Natural killer cell treated with Interleukin-12 subunit alpha and Interleukin-12 subunit beta and Interleukin-15 and Interleukin-18, amount 100 ng/mL, for 72 hours (primary cell): ENCODE measurements at places on chromosomes 11 and 22. TPM values are rescaled to one million over a fixed set of nuclear protein-coding genes. Genes with fewer than 3 reads are reported as not detected.

DNA sequence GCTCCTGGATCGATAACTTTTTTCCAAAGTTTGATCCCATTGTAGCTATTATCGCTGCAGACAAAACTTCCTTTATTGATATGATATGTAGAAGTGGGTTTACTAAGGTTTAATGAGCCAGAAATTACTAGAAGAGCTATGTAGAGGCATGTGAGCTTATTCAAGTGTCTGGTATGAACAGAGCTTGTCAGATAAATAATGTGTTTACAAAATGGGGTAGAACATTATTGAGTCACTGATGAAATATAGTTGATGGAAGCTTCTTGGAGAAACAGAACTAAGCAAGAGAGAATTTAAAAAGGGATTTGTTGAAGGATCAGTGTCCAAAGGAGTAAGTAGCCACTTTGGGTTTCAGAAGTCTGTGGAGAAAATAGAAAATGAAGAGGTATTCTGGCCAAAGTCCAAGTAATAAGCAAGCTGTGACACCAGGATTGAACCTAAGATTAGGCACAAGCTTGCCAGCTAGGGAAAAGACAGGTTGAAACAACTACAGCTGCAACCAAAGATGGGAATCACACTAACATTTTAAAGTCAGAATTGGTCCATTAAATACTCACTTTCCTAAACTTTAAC lies 104.3 kb downstream of the MAML2 start:
- peaks cover 31% of the 10 kb centered on the region for H3K4me1 ChIP-seq
- H3K27me3 ChIP-seq, result no peaks in the 10 kb centered on the region
- H3K4me3 ChIP-seq, result no peak overlapping the region
- H3K36me3 ChIP-seq, result no peaks in the 10 kb centered on the region
- DNase-seq, result no peak
- H3K27ac ChIP-seq, result no peak overlapping the region

GRCh38 chr11:44268614-44269080 lies 41.3 kb downstream of the ALX4 start:
- no peak overlapping the region for H3K4me3 ChIP-seq
- no peak overlapping the region for H3K27ac ChIP-seq
- no peaks in the 10 kb centered on the region for H3K4me1 ChIP-seq
- peak; percentile 22 for DNase-seq
- H3K36me3 ChIP-seq, result no peaks in the 10 kb centered on the region

DNA sequence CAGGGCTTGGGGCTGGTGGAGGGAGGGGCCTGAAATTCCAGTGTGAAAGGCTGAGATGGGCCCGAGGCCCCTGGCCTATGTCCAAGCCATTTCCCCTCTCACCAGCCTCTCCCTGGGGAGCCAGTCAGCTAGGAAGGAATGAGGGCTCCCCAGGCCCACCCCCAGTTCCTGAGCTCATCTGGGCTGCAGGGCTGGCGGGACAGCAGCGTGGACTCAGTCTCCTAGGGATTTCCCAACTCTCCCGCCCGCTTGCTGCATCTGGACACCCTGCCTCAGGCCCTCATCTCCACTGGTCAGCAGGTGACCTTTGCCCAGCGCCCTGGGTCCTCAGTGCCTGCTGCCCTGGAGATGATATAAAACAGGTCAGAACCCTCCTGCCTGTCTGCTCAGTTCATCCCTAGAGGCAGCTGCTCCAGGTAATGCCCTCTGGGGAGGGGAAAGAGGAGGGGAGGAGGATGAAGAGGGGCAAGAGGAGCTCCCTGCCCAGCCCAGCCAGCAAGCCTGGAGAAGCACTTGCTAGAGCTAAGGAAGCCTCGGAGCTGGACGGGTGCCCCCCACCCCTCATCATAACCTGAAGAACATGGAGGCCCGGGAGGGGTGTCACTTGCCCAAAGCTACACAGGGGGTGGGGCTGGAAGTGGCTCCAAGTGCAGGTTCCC lies at the start of gene APOC3:
Gene APOC3, plus strand, starts transcription at position 383 of the 659 bp plus-strand sequence. CDS start 676 bp downstream, outside the sequence.
- no peak within 1 kb of the TSS for H3K4me3 ChIP-seq
- H3K4me1 ChIP-seq, result peaks cover under 1% of the 10 kb centered on the region
- peak; percentile 49 for DNase-seq

DNA sequence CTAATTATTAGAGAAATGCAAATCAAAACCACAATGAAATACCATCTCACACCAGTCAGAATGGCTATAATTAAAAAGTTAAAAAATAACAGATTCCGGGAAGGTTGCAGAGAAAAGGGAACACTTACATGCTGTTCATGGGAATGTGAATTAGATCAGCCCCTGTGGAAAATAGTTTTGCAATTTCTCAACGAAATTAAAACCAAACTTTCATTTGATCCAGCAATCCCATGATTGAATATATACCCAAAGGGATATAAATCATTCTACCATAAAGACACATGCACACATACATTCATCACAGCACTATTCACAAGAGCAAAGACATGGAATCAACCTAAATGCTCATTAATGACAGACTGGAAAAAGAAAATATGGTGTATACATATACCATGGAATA lies 32.5 kb downstream of the NOX4 start:
- DNase-seq, result no peak
- H3K4me1 ChIP-seq, result no peaks in the 10 kb centered on the region
- H3K4me3 ChIP-seq, result no peak overlapping the region
- H3K27me3 ChIP-seq, result no peaks in the 10 kb centered on the region

- H3K36me3 ChIP-seq, result peaks cover 10% of the 10 kb centered on the region
- H3K4me3 ChIP-seq, result no peak overlapping the region
- no peaks in the 10 kb centered on the region for H3K27me3 ChIP-seq
- no peak overlapping the region for H3K27ac ChIP-seq
These were observed 1221.0 kb downstream of the JRKL start for GRCh38 chr11:97610854-97611253.

The NFAM1 gene
- total RNA-seq, result 0.47 TPM

- no peak for DNase-seq
- peaks cover 6% of the 10 kb centered on the region for H3K27me3 ChIP-seq
- no peak overlapping the region for H3K4me3 ChIP-seq
- H3K36me3 ChIP-seq, result no peaks in the 10 kb centered on the region
These were observed 1430.0 kb downstream of the BRD1 start for GRCh38 chr22:48397531-48398180.

The MUC15 gene
- not detected for total RNA-seq

GRCh38 chr11:68632802-68633201 lies 51.5 kb upstream of the GAL start:
- peaks cover 16% of the 10 kb centered on the region for H3K27me3 ChIP-seq
- H3K4me3 ChIP-seq, result no peak overlapping the region
- H3K36me3 ChIP-seq, result no peaks in the 10 kb centered on the region
- H3K27ac ChIP-seq, result no peak overlapping the region
- H3K4me1 ChIP-seq, result no peaks in the 10 kb centered on the region

DNA sequence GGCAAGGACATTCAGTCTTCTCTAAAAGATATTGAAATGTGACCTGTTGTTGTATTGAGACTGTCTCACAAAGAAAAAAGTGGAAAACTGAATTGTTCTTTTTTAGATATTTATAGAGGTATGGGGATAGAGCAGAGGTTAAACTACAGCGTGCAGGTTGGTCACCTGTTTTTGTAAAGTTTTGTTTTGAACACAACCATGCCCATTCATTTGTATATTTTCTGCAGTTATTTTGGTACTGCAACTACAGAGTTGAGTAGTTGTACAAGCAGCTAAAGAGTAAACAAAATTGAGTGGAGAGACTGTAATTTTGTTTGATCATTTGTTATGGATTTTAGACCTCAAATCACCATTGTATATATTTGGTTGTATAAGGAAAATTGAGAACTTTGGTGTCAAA lies 11.3 kb downstream of the EED start:
- H3K4me1 ChIP-seq, result peaks cover 8% of the 10 kb centered on the region
- no peaks in the 10 kb centered on the region for H3K27me3 ChIP-seq
- no peak overlapping the region for H3K4me3 ChIP-seq
- H3K36me3 ChIP-seq, result peaks cover 12% of the 10 kb centered on the region
- no peak for DNase-seq

- H3K4me3 ChIP-seq, result no peak overlapping the region
- no peak overlapping the region for H3K27ac ChIP-seq
- H3K36me3 ChIP-seq, result no peaks in the 10 kb centered on the region
These were observed 225.6 kb upstream of the E2F8 start for GRCh38 chr11:19466314-19466713.

The PDGFB gene
- not detected for total RNA-seq

GRCh38 chr11:23078289-23078971 lies 218.2 kb upstream of the CCDC179 start:
- no peaks in the 10 kb centered on the region for H3K27me3 ChIP-seq
- DNase-seq, result no peak
- H3K36me3 ChIP-seq, result no peaks in the 10 kb centered on the region
- no peak overlapping the region for H3K27ac ChIP-seq
- no peak overlapping the region for H3K4me3 ChIP-seq
- H3K4me1 ChIP-seq, result no peaks in the 10 kb centered on the region

GRCh38 chr11:127136438-127136837 lies 135.9 kb upstream of the KIRREL3 start:
- DNase-seq, result no peak
- no peak overlapping the region for H3K27ac ChIP-seq
- peaks cover 7% of the 10 kb centered on the region for H3K27me3 ChIP-seq
- H3K4me3 ChIP-seq, result no peak overlapping the region

GRCh38 chr11:72069200-72069599 lies 11.1 kb downstream of the NUMA1 start:
- peaks cover 68% of the 10 kb centered on the region for H3K4me1 ChIP-seq
- no peaks in the 10 kb centered on the region for H3K36me3 ChIP-seq
- peak overlapping the region; percentile 98 for H3K27ac ChIP-seq
- no peaks in the 10 kb centered on the region for H3K27me3 ChIP-seq

GRCh38 chr22:39351689-39352214 lies 2.0 kb downstream of the SYNGR1 start:
- no peak for DNase-seq
- no peak overlapping the region for H3K27ac ChIP-seq
- peaks cover 14% of the 10 kb centered on the region for H3K4me1 ChIP-seq
- H3K4me3 ChIP-seq, result peak overlapping the region; percentile 55
- no peaks in the 10 kb centered on the region for H3K36me3 ChIP-seq

The VWCE gene
- 2.1 TPM for total RNA-seq

The OR2AT4 gene
- total RNA-seq, result not detected

- DNase-seq, result no peak
- H3K27ac ChIP-seq, result peak overlapping the region; percentile 43
- H3K36me3 ChIP-seq, result no peaks in the 10 kb centered on the region
- H3K4me3 ChIP-seq, result no peak overlapping the region
- no peaks in the 10 kb centered on the region for H3K27me3 ChIP-seq
These were observed 6.6 kb upstream of the MCM5 start for GRCh38 chr22:35393116-35394010.

DNA sequence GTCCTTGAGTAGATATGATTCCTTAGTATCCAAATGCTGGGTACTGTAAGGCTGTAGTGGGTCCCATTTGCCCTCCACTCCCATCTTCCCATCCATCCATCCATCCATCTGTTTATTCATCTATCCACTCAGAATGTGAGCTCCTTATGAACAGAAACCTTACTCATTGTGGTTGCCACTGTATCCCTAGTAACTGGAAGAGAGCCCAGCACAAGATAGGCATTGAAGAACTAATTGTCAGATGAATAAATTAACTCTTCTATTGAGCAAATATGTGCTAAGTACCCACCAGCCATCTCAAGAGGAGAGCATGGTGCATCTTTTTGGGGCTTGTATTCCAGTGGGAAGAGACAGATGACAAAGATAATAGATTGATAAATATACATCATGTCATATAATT lies 86.4 kb upstream of the SEZ6L start:
- no peaks in the 10 kb centered on the region for H3K4me1 ChIP-seq
- no peaks in the 10 kb centered on the region for H3K36me3 ChIP-seq
- no peak for DNase-seq
- peaks cover 7% of the 10 kb centered on the region for H3K27me3 ChIP-seq
- H3K4me3 ChIP-seq, result no peak overlapping the region

The STX5 gene
- total RNA-seq, result 53.4 TPM

GRCh38 chr11:3041699-3042441 lies 15.4 kb downstream of the CARS1 start:
- DNase-seq, result no peak
- H3K27ac ChIP-seq, result no peak overlapping the region
- peaks cover 14% of the 10 kb centered on the region for H3K4me1 ChIP-seq
- H3K27me3 ChIP-seq, result no peaks in the 10 kb centered on the region
